Upper lobe of left lung (tissue), 6 donors: ENCODE measurements at places on chromosomes 6 and 20. TPM values are rescaled to one million over a fixed set of nuclear protein-coding genes. Genes with fewer than 3 reads are reported as not detected.

GRCh38 chr6:2939315-2940009 lies 31.9 kb downstream of the SERPINB6 start:
- DNase-seq, result peak; percentile 82

GRCh38 chr20:1894471-1894950 lies 696 bp upstream of the SIRPA start:
- peak; percentile 93 for DNase-seq

Gene ENPP1
- 1.7 TPM for total RNA-seq

Gene TP53TG5
- not detected for total RNA-seq

DNA sequence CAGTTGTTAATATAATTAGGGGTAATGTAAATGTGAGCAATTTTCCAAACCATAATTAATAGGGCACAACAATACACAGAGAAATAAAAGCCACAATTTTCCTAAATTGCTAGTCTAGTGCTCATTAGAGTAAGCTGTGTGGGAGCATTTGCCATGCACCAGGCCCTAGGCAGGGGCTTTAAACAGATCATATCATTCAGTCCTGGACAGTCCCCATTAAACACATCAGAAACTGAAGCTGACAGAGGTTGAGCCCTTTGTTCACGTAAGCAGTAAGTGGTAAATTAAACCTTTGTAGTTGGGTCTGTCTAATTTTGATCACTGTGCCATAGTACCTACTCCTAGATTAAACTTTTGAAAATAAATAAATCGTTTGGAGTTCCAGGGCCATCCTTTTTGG lies 931.1 kb downstream of the C6orf118 start:
- DNase-seq, result no peak

Gene PKHD1
- total RNA-seq, result 0.46 TPM

GRCh38 chr6:2264932-2265331 lies 19.5 kb upstream of the GMDS start:
- DNase-seq, result no peak

- DNase-seq, result no peak
These were observed 35.8 kb downstream of the TOP1 start for GRCh38 chr20:41064377-41064776.

- no peak for DNase-seq
These were observed 121.4 kb upstream of the DST start for GRCh38 chr6:56764081-56764566.
